ENCODE measurements at places on chromosomes 13 and 19. TPM values are rescaled to one million over a fixed set of nuclear protein-coding genes. Genes with fewer than 3 reads are reported as not detected.

CCDC9 gene
- total RNA-seq: 51.7 TPM

DNA sequence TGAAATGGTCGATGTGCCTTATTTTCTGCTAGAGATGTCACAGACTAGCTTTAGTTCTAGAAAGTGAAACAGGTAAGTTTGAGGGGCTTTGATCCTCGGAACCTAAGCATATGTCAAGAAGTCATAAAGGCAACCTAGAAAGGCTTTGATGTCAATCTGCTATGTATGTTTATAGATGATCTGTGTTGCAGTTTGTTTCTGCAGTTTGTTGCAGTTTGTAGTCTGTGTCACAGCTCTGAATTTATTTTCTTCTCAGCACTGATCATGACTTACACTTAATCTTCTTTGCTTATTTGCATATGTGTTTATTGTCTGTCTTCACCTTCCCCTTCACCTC lies 5.9 kb downstream of the LSM14A start:
- peaks cover 87% of the 10 kb centered on the region for H3K4me1 ChIP-seq
- no peak overlapping the region for H3K4me3 ChIP-seq
- peaks cover 9% of the 10 kb centered on the region for H3K36me3 ChIP-seq
- H3K27me3 ChIP-seq: no peaks in the 10 kb centered on the region

DNA sequence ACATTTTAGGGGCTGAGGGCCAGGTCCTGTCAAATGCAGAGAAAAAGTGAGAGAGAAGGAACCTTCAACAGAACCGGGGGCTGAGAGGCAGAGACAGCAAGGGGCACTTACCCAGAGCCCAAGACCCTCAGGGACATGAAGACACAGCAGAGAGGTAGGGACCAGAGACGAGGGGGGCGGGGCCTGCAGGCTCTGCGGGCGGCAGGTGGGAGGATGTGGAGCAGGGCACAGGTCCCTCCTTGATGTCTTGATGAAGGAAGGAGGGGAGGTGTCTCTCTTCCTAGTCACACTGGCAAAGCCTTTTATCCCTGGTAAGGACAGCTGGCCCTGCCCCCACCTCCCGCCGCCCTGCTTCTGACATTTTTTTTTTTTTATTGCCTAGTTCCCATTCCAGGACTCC lies at the start of gene KLK14:
Gene KLK14, minus strand, starts transcription at position 277 of the 400 bp plus-strand sequence. Its CDS starts 273 bp downstream, at position 4.
- H3K27me3 ChIP-seq: peaks cover 19% of the 10 kb centered on the region
- H3K27ac ChIP-seq: no peak within 1 kb of the TSS

DNA sequence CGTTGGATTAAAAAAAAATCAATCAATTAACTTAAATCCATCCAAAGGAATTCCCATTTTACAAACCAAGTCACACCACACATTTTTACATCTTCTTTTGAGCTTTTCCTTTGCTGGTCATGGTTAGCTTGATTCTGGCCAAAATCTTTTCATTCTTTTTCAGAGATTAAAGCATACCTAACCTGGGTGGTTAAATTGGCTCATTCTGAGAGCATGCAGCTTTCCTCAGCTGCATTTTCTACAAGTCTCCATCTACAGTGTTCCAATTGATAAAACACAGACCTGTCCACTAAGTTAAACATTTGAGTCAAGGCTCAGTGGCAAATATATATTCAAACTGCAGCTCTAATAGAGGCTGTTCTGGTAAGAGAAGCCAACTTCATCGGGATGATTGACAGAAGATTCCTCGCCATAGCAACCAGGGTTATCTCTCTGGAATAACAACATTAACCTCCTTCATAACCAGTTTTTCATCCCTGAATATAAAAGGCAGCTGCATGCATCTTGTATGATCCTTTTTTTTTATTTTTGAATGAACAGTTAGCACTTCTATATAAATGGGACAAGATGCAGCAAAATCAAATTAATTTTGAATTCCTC lies 106.2 kb downstream of the DNAJC15 start:
- no peaks in the 10 kb centered on the region for H3K27me3 ChIP-seq
- no peaks in the 10 kb centered on the region for H3K36me3 ChIP-seq
- no peak for DNase-seq
- peaks cover 11% of the 10 kb centered on the region for H3K4me1 ChIP-seq
- H3K4me3 ChIP-seq: no peak overlapping the region

DNA sequence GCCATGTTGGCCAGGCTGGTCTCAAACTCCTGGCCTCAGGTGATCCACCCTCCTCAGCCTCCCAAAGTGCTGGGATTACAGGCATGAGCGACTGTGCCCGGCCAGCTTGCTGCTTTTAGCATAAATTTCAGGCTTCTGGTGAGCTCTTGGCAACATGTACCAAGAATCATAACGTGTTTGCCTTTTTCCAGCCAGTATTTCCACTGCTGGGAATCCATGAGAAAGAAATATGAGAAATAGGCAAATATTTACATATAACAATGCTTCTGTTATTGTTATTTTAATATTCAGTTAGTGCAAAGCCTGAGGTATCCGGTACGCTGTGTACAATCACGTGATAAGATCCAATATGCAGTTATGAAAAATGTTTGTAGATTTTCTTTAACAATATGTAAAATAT lies 29.2 kb upstream of the CERS4 start:
- H3K27me3 ChIP-seq: no peaks in the 10 kb centered on the region
- no peak overlapping the region for H3K27ac ChIP-seq
- H3K4me3 ChIP-seq: no peak overlapping the region
- H3K36me3 ChIP-seq: no peaks in the 10 kb centered on the region
- no peak for DNase-seq
